CD4-positive, alpha-beta T cell (primary cell): ENCODE measurements at places on chromosomes 12 and 14.

- DNase-seq = no peak
Measured at GRCh38 chr12:49646871-49647654, 23.7 kb downstream of the PRPF40B start.

DNA sequence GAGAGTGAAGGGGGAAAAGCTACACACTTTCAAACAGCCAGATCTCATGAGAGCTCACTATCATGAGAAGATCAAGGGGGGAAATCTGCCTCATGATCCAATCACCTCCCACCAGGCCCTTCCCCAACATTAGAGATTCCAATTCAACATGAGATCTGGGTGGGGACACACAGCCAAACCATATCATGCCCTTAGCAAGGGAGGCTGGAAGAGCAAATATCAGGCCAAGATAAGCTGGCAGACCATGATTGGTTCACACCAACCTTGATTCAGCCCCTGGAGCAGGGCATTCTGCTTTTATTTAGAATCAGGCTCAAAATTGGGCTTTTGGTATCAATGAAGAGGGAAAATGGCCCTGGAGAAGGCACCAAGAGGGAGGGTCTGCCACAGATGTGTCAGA, 137.4 kb downstream of the PRKCH start:
- no peak for DNase-seq

DNA sequence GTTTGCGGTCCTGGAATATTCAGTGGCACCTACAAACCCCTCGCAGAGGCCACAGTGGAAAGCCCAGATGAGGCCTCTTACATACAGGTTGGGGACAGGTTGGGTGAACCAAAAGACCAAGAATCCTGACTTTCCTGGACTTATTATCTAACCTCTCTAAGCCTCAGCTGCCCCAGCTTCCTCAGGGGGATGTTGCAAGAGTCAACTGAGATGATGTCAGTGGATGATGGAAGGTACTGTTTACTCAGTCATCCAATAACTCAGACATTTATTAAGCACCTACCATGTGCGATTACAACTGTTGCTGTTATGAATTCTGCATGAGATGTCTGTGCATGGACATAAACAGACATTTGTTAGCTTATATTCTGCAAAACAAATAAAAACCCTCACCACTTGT, 72.8 kb downstream of the RFX4 start:
- DNase-seq = no peak

GRCh38 chr12:75840994-75841355, 190.6 kb downstream of the PHLDA1 start:
- DNase-seq = no peak

- DNase-seq = no peak
Measured at GRCh38 chr12:96241431-96241830, 47.3 kb downstream of the ELK3 start.

GRCh38 chr14:89773644-89774316, 180.8 kb downstream of the EFCAB11 start:
- DNase-seq = peak; percentile 54

- no peak for DNase-seq
Measured at GRCh38 chr12:7784701-7785100, 4.5 kb upstream of the NANOG start.

DNA sequence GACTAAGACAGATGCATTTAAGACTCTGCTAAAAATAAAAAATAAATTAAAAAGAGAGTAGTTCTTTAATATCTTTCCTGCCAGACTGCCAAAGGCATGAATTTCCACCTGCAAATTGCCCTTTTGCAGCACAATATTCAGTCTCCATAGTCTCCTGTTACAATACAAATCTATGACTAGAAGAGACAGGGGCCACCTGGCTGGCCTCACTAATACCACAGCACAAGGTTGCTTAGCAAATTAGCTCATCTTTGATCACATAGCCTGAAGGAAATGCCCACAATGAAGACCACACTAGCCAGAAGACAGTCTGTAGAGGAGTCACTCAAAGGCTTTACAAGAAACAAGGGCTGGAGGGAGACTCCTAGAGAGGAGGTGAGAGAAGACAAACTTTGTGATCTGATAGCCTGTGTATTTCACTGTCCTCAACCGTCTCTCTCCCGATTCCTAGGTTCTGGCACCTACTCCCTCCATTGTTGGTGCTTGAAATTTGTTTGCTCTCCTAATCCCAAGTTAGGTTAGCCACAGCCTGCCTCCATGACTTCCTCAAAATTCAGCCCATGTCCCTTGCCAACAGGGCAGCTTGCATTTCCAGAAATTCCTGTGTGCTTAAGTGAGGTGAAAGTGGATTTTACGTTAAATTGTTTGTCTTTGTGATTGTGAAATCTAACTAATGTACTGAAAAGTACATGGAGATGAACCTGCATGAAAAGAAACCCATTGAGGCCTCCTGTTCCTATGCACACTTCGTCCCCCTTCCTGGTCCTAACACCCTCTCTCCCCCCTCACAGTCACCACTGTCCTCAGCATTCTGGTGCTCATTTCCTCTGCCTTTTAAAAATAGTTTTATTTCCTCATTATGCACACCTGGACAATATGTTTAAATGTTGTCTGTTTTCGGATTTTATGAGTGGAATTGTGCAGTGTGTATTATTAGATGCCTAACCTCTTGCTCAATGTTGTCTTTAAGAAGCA, 88.7 kb upstream of the PLXNC1 start:
- DNase-seq = no peak

- DNase-seq = no peak
Measured at GRCh38 chr12:115341442-115341841, 657.5 kb upstream of the TBX3 start.

DNA sequence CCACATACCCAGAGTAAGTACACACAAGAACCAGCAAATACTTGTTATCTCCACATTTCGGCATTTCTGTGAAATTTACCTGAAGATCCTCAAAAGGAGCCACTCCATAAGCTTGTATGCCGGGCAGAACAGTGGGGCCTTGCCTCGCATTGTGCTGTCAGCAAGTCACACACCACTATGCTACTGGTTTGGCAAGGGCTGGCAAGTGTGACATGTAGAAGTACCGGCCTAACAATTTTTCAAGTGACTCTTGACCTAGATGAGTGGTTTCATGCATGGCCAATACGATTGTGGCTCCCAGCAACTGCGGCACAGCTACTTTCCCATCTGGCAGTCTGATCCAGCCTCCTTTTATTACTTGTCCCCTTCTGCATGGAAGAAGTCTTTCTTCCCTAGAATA, 69.8 kb downstream of the GAS2L3 start:
- DNase-seq = no peak

DNA sequence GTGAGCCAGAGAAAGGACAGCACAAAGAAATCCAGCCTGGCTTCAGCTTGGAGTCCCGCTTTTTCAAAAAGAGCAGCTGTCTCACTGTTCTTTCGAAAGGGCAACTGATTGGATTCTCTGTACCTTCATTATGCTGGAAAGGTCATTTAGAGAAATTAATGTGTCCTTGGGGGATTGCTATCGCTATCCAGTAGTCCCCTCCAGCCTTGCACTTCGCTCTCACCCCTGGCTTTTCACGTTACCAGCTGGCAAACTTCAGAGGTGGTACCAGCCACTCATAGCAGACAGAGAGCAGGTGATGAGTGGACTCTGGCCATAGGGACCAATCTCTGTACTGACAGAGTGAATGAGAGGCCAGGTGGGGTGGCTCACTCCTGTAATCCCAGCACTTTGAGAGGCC, 11.8 kb upstream of the NUAK1 start:
- DNase-seq = no peak

- no peak for DNase-seq
Measured at GRCh38 chr12:2624543-2625288, 170.1 kb upstream of the FKBP4 start.

DNA sequence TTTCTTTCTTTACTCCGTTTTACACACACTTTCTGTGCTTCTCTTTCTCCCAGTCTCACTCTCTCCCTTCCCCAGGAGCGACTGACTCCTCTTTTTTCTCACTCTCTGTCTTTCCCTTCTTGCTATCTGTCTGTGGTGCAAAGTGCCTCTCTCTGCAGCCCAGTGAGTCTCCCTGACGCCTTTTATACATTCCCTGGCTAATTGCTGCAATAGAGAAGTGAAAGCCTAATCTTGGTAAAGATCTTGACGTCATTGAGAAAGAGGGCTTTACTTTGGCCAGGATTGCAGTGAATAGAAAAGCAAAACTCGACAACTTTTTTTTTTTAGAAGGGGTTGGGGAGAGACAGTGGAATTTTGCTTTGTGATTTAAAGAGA, 706 bp upstream of the DIO2 start:
- DNase-seq = no peak

DNA sequence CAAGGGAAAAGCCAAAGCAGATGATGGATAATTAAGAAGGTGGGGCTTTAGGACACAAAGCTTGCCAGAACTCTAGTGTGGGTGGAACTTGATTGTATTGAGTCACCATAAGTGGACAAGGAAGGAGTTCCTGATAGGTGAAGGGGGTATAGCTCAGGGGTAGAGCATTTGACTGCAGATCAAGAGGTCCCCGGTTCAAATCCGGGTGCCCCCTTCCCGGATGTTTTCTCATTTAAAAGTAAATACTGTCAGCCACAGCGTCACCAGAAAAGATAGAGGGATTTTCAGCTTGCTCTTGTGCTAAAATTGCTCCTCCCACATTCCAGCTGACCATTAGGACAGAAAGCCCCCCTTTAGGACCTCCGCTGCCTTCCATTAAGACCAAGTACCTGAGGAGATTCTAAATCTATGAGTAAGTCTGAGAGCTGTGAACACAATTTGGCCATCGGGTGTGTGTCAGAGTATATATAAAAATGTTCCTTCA, 36.6 kb downstream of the DCAF4 start:
- DNase-seq = no peak

DNA sequence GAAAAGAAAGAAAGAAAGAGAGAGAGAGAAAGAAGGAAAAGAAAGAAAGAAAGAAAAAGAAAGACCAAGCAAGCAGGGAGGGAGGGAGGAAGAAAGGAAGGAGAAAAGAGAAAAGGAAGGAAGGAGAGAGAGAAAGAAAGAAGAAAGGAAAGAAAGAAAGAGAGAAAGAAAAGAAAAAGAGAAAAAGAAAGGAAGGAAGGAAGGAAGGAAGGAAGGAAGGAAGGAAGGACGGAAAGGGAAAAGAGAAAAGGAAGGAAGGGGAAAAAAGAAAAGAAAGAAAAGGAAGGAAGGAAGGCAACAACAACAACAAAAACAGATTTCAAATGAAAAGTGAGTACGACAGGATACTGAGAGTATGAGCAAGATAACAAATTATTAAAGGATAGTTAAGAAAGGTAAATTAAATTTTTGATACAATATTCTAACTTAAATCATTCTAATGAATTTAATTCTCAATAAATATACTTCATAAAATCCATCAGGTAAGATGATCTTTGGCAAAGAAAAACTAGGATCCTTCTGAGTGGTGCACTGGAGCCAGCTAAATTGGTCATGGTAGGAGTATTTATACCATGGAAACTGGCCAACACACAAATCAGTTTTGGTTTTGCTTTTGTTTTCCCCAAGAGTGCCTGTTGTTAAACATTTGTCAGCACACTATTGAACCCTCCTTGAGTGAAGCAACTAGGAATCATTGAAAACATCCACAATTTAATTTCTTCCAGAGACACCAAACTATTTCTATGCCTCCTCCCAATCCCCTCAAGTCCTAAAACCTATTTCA, 56.1 kb upstream of the DYRK2 start:
- DNase-seq = no peak

DNA sequence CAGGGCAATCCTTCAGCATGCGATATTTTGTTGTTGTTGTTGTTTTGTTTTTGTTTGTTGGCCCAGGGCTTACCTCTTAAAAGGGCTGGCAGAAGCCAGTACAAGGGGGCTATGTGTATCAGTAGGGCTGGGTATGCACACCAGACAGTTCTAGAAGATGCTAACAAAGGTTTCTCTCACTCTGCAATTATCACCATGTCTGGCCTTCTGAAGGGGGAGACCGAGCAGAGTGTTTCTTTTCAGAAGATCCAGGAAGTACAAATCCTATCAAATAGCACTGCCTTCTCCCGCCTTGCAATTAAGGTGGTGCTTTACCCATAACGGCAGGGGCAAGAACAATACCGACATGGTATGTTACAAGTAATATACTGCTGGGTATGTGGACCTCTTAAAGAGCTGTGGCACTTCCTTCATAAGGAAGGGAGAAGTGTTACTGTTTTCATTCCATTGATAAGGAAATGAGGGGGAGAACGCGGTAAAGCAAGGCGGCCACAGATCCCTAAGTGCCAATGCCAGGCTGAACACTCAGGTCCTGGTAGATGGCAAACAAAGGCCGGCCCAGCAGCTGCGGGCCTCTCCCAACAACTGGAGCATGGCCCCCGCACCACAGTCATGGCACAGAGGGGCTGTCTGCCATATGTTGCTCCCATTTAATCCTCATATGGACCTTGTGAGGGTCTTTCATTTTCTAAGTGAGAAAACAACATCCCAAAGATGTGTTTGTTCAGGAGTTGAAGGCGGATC, 19.2 kb upstream of the CACNA2D4 start:
- DNase-seq = no peak

DNA sequence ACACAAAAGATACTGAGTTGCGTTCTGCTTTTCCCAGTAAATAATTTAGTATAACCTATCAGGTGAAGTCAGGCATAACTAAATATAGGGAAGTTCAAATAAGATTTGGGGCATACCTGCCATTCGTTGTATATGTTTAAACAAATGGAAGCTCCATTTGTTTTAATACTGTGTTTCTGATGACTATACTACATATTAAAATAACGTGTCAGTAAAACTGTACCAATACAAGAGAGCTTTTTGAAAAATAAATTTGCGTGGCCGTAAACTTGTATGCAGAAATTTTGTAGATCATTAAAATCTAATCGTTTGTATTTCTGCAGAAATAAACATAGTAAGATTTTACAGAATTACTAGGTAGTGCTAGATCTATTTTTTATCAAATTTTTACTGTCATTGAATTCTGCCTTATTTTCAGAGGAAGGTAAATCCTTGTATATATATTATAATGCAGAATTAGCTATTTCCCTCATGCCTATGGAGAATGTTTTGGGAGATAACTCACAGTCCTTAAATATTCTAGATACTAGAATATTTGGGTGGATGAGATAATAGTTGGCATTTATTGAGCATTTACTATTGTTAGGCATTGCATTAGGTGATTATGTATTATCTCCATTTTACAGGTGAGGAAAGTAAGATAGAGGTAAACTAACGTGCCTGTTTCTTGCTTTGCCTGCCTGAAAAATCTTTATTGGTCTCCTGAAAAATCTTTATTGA, 1.5 kb downstream of the SCFD1 start:
- no peak for DNase-seq

DNA sequence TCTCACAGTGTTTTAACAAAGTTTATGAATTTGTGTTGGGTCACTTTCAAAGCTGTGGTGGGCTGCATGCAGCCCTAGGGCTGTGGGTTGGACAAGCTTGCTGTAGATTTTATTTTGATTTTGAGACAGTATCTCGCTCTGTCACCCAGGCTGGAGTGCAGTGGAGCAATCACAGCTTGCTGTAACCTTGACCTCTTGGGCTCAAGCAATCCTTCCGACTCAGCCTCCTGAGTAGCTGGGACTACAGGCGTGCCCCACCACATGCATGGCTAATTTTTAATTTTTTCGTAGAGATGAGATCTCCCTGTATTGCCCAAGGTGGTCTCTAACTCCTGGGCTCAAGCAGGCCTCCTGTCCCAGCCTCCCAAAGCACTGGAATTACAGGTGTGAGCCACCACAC, 5.4 kb downstream of the MARK3 start:
- DNase-seq = no peak
